ENCODE measurements at places on chromosomes 16 and 17.

- no peak for DNase-seq
Measured at GRCh38 chr17:66214884-66215528, 14.2 kb downstream of the APOH start.

DNA sequence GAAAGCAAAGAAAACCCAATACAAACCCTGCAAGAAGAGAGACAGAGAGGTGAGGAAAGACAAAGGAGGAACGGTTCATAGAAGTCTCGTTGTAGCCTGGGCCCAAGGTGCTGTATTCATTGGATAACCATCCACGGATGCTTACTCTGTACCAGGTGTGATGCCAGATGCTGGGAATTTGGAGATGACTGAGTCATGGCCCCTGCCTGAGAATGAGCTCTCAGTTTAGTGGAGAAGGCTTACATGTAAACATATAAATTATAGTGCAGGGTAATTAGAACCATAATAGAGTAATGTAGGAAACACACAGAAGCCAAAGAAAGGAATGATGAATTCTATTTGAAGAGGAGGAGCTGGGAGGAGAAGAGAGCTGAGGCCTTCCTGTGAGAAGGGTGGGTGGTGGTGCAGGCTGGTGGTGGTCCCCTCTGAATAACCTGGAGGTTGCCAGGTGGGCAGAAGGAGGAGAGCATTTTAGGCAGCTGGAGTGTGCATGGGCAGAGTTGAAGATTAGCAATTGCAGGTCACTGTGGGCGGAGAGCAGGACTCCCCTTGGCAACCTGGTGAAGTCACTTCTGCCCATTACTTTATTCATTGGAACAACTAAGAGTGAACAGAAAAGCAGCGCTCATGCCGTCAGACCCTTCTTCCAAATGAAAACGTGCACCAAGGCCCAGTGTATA is 7.7 kb upstream of the ZG16 start:
- DNase-seq, result no peak

DNA sequence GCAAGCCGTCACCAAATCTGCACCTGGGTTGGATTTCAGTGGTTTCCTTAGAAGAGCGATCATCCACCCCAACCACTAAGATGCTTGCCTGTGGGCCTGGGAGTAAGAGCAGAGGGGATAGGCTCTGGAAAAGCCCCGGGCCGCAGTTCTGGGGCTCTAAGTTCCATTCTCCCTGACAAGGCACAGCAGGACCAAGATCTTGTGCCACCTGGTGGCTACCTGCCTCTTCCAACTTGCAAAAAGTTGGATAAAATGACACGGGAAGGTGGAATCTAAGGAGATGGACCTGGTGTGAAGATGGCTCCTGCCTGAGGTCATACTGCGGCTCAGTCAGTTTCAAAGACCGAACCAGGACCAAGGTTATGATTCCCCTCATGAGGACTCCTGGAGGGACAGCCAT is 42.3 kb downstream of the ABCC12 start:
- no peak for DNase-seq

GRCh38 chr17:77419095-77419494 is 278.3 kb downstream of the SEC14L1 start:
- DNase-seq, result no peak

DNA sequence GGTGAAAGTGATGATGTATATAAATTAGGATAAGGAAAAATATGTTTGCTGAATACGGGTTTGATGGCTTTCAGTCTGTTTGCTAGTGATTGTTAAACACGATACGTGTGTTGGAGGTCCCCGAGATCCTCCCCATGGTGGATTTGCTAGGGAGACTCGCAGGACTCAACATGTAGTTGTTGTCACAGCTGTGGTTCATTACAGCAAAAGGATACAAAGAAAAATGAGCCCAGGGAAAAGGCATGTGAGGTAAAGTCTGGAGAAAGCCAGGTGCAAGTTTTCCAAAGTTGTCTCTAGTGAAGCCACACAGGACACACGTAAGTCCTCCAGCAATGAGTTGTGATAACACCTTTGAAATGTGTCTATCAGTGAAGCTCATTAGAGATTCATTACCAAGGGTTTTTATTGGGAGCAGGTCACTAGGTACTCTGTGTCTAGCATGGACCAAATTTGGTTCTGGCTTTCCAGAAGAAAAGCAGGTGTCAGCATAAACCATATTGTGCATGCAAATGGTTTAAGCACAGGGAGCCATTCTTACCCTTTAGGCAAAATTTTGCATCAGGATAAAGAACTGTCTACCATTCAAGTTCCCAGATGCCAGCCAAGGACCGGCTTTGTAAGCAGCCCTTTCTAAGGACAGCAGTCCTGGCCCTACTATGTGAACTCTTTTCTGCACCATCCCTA is 215.2 kb upstream of the WSCD1 start:
- DNase-seq, result no peak

DNA sequence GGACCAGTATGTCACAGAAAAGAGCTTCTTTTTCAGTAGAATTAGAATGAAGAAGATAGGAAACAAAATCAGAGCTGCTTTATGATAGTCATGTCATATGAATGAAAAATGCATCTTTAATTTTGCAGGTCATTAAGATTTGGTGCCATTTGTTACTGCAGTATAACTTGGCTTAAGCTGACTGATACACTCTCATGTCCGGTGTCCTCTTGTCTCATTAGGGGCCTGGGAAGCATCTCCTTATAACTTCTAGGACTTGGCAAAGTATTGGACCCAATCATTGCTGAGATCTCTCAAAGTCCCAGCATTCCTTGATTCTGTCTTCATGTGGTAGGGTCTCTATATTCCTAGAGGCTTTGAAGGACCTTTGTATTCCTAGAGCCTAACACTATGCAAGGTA is 559.4 kb downstream of the TOX3 start:
- DNase-seq, result no peak

DNA sequence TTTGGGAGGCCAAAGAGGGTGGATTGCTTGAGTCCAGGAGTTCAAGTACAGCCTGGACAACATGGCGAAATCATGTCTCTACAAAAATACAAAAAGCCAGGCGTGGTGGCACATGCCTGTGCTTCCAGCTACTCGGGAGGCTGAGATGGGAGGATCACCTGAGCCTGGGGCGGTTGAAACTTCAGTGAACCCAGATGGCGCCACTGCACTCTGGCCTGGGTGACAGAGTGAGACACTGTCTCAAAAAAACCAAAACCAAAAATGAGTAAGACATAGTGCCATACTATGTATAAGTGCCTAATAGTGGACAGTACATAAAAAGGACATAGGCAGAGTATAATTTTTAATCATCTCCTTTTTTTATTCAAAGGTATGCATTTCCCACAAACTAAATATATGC is 4.0 kb downstream of the CTC1 start:
- peak; percentile 35 for DNase-seq
